NCI-H1694 treated with DMSO at 0.1 percent for 48 hours (cell line): ENCODE measurements at places on chromosomes 7 and 10.

DNA sequence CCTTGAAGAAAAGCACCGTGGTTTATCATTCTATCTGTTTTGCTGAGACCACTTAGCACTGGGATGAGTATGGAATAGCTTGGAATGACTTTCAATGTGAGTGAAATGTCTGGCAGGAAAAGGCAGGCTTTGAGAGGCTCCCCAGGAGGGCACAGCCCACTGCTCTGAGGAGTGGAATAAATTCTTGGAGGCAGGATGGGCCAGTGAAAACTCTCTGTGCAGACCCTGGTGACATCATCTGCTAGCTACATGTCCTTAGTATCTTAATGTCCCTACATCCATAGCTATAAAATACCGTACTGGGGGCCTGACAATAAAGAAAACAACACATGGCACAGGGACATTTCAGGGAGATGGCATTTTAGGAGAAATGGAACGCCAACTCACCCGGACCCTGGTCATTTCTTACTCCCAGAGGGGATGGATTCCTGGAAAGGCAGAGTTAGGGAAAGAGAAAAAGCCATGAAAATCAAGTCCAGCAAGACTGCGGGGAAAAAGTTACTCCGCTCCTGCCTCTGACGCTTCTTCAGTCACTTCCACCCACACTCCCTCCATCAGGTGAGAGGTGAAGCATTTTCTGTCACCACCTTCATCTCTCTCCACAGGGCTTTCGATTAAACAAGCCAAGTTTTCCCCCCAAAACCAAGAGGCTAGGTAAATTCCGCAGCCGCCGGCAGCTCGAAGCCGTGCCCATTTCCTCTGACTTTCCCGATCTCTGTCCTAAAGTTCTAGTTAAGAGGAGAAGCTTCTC is 991 bp downstream of the ZNF239 start:
- no peak for DNase-seq

DNA sequence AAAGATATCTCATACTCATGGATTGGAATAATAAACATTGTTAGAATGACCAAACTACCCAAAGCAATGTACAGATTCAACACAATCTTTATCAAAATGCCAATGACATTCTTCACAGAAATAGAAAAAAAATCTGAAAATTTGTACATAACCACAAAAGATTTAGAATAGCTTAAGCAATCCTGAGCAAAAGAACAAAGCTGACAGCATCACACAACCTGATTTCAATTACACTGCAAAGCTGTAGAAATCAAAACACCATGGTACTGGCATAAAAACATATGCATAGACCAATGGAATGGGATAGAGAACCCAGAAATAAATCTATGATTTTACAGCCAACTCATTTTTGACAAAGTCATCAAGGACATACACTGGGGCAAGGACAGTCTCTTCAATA is 130.0 kb upstream of the TMEM72 start:
- no peak for DNase-seq

- no peak for DNase-seq
Measured at GRCh38 chr7:155803418-155804376, 8.6 kb downstream of the SHH start.

DNA sequence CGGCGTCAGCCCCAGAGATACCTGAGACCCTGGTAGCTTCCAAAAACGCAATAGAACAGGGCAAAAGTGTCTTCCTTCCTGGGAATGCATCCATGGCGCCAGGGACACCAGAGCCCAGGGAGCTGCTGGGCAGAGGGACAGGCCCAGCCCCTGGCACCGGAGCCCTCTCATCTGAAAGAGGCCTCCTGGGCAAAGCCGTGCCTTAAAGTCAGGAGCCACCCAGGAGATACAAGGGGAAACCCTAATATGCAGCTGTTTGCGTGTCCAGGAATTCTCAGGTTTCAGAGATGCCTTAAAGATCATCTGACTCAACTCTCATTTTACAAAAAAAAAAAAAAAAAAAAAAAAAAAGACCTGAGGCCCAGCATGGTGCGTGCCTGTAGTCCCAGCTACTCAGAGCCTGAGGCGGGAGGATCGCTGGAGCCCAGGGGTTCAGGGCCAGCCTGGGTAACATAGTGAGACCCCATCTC is 28.0 kb downstream of the NUDT1 start:
- no peak for DNase-seq

GRCh38 chr7:107563081-107563774 is 492 bp downstream of the COG5 start:
- DNase-seq: no peak

- peak; percentile 36 for DNase-seq
Measured at GRCh38 chr7:25391295-25391861, 163.1 kb upstream of the NPVF start.

GRCh38 chr7:129055861-129056464 is 1.1 kb upstream of the TNPO3 start:
- DNase-seq: no peak

DNA sequence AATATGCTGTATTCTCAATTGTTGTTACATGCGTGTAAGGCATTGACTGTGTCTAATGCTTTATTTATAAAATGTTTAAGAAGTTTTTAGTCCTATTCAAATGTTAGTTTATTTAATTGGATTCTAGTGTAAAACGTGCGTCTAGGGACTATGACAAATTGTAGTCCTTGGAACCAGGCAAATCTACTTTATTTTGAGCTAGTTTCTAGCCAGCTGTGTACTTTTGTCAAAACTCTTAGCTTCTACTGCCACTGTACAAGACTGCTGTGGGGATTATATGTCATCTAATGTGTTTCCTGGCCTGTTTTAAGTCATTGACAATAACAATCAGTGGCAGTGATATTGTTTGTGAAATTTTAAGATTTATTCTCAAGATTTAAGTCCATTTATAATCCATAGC is 220.5 kb upstream of the SEMA3D start:
- DNase-seq: no peak

DNA sequence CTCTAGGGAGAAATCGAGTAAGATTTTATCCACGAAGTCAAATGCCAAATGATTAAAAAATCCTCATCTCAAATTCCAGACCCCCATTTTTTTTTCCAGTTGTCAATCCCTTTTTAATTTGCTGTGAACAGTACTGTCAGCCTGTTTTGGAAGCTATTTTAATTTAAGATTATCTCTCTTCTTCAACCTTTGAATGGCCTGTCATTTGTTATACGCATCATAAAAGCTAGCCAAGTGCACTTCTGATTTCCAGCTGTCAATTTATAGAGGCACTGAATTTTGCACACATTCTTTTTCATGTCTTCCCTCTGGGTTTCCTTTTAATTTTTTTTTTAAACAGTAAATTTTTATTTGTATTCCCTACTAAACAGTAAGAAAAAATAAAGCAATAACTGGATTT is 336.4 kb upstream of the HGF start:
- DNase-seq: no peak
